Pancreas (tissue), 10 donors: ENCODE measurements at places on chromosomes 16 and 17.

DNA sequence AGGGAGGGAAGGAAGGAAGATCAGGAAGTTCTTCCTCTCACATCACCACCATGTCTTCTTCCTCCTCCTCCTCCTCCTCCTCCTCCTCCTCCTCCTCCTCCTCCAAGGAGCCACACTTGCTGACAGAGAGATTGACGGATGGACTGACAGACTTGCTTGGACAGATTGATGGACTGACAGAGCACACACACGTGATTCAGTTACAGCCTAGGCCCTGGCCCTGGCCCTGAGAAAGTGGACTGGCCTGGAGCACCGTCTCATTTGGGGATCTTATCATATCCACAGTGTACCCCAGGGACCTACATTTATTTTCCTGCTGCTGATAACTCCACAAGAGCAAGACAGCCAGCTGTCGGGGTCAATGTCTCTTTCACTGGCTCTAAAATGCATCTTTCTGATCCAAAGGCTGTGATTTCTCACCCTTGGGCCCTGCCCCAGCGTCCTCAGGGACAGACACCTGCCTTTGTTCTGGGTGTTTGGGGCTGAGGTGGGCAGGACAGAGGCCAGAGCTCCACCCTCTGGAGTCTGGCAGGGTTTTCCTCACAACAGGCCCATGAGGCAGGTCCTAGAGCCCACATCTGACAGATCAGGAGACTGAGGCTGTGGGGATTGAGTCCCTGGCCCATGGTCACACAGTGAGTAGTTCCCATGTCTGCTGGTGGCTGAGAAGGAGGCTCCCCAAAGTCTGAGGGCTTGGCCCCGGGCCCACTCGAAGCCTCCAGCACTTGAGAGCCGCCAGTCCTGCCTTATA, 2.3 kb upstream of the P2RX1 start:
- DNase-seq = no peak

DNA sequence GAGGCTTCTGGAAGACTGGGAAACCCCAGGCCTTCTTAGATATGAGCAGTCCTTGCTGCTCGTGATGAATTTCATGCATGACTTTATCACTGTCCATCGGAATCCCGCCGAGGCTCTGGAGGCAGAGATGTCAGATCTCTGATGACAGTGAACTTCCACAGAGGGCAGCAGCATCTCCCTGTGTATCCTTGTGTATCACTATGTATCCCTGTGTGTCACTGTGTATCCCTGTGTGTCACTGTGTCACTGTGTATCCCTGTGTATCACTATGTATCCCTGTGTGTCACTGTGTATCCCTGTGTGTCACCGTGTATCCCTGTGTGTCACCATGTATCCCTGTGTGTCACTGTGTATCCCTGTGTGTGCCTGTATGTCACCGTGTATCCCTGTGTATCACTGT, 160.2 kb upstream of the CHMP6 start:
- DNase-seq = no peak

GRCh38 chr17:33261820-33262219, 31.3 kb downstream of the ASIC2 start:
- DNase-seq = no peak

GRCh38 chr17:55037828-55038227, 69.3 kb downstream of the STXBP4 start:
- DNase-seq = no peak

DNA sequence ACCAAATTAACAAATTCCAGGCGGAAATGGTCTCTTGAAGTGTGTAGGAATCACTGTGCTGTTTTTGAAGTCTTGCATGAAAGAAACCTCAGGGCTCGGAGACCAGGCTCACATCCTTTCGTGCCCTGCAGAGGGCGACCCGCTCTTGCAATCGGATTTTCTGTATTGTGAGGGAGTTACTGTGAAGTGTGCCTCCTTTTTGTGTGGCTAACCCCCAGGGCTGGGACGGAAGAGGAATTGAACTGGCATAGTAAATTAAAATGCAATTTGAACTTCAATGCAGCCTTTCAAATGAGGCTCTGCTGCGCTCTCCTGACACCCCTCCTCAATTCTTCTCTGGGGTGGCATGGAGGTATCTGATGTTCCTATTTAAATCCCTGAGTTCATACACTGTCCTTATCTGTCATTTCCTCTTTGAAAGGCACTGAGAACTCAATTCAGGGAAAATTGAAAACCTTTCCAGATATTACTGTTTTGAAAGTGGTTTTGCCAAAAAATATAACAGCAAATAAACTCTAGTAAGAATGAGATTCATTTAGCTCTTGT, 51.5 kb upstream of the MGAT5B start:
- DNase-seq = no peak

GRCh38 chr17:1650731-1651558, 1.3 kb upstream of the RILP start:
- DNase-seq = no peak

GRCh38 chr16:89406277-89406888, 84.0 kb downstream of the ANKRD11 start:
- peak; percentile 40 for DNase-seq

GRCh38 chr17:30332057-30332542, 1.8 kb downstream of the TMIGD1 start:
- DNase-seq = no peak

DNA sequence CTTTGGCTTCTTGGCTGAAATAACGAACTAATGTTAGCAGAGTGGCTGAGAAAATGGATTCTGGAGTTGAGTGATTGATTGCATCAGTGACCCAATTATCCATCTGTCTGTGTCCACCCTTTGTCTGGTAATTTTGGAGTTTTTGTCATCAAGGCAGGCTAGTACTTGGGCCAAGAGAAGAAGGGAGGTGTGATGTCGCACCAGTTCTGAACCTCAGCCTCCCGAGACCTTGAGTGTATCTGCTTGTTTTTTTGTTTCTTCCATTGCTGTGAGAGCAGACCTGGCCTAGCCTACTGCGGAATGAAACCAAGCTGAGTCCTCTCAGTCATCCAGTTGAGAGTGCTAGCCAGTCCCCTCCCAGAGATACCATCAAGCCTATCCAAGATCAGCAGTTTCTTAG, 4.5 kb downstream of the ABCA8 start:
- no peak for DNase-seq

- no peak for DNase-seq
These were observed 41.4 kb downstream of the RPH3AL start for GRCh38 chr17:311119-311782.

DNA sequence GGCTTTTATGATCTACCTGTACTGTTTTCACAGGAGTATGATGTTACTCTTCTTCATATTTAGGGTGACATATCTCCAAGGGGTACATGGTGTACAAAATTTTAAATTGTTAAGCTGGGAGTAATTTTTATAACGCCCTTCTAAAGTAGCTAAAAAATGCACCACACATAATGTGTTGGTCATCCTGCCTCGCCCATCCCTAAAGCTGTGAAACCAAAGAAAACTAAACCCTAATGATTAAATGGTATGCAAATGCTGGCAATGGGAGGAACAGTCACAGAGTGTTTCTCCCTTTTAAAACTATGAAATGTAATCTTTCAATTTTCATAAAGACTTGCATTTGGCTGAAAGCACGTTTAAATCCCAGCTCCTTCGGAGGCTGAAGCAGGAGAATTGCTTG, 2.0 kb upstream of the KRT24 start:
- DNase-seq = no peak

GRCh38 chr17:74631468-74632450, 8.2 kb upstream of the CD300E start:
- DNase-seq = no peak

DNA sequence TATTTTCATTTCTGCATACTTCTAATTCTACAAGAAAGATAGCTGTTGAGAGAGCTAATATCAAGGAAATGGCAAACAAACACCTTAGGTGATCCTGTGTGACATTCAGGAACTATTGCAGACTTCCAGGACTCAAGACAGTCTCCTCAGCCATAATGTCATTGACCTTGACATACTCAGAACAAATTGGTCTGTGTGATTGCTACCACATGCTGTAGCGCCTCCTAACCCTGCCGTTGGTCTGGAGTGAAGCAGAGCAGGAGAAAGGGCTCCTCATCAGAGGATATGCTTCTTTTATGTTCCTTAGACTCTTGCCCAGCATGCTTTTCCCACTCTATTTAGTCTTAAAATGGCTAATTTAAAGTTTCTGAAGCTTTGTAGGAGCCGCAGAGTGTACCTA, 194.2 kb upstream of the TBX2 start:
- DNase-seq = no peak

DNA sequence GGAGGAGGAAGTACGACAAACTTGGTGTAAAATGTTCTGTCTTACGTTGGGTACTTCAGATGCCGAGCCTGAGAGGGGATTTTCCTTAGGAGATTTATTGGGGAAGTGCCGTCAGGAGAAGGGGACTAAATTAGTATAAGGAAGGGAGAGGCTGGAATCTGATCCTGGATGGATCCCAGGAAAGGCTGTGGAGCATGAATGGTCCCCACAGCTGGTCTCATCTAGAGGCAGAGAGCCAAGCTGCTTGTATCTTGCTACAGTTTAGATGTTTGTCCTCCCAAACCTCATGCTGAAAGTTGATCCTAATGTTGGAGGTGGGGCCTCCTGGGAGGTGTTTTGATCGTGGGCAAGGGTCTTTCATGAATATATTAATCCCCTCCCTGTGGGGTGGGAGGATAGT, 798.4 kb upstream of the EEF2KMT start:
- DNase-seq = no peak

DNA sequence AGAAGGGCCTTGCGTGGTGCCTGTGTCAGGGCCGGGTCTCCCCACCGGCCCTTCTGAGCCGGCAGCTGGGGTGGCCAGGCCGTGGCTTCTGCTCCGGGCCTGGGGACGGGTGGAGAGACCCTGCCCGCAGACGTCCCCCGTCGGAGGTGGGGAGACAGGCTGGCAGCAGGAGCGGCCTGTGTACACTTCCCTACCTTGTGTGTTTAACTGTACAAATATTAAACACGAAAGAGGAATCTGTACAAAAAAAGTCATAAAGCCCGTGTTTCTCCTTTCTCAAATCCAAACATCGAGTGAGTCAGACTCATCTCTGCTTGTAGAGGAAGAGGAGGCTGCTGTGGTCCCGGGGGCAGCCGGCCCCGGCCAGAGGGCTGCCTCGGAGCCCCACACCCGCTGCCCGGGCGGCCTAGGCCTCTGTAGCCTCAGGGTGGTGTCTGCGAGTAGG, 2.0 kb downstream of the CACNA1H start:
- no peak for DNase-seq

DNA sequence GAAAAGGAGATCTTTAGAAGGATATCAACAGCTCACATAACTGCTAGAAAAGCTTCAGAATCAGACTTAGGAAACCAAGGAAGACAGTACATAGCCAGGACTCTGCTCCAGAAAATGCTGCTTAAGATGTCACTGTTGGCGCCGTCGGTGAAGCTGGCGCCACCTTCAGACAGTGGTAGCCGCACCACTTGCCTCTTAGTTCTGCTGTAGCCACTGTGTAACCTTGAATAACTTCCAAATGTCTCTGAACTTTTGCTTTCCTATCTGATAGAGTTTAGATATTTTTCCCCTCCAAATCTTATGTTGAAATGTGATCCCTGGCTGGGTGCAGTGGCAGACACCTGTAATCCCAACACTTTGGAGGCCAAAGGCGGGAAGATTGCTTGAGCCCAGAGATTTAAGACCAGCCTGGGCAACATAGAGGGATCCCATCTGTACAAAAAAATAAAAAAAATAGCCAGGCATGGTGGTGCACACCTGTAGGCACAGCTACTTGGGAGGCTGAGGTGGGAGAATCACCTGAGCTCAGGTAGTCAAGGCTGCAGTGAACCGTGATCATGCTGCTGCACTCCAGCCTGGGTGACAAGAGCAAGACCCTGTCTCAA, 6.3 kb upstream of the USP31 start:
- DNase-seq = peak; percentile 29

GRCh38 chr16:9934723-9935508, 247.3 kb downstream of the GRIN2A start:
- no peak for DNase-seq

DNA sequence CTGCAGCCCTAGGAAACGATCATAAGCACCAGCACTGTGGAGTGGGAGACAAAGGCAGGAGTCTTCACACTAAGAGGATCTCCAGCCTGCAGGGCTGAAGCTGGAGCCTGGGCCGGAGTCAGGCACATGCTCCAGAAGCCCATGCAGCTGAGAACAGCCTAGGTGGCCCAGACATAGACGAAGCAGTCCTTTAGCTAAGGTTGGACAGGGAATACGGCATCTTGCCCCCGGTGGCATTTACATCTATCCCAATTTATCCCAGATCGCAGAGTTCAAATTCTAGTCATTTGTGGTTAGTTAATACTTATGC, 13.9 kb downstream of the TSPOAP1 start:
- DNase-seq = no peak

DNA sequence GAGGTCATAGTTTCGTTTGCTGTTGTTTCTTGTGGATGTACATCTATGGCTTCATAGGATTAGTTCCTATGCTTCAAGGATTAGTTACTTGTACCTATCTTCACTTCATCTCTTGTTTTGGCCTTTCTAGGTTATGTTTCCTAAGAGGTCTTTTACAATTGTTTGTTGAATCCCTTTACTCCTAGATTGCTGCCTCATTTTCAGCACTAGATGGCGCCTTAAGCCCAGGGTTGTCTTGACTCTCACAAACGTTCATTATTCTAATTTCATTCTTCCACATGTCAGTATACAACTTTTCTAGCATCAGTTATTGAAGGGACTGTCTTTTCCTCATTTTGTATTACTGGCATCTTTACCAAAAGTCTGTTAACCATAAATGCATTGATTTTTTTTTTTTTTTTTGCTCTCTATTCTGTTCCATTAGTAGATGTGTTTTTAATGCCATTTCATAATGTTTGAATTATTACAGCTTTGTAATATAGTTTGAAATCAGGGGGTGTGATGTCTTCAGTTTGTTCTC, 45.0 kb upstream of the NACA2 start:
- peak; percentile 33 for DNase-seq

- DNase-seq = peak; percentile 21
These were observed 857 bp downstream of the GOT2 start for GRCh38 chr16:58733248-58733670.

- no peak for DNase-seq
These were observed 23.6 kb upstream of the ATP5MC1 start for GRCh38 chr17:48868916-48869500.

GRCh38 chr17:28370035-28370743, at the start of gene VTN:
TSS of gene VTN (minus strand) at chr17:28370307. CDS start at chr17:28370203, 104 bp downstream.
- DNase-seq = peak; percentile 73

DNA sequence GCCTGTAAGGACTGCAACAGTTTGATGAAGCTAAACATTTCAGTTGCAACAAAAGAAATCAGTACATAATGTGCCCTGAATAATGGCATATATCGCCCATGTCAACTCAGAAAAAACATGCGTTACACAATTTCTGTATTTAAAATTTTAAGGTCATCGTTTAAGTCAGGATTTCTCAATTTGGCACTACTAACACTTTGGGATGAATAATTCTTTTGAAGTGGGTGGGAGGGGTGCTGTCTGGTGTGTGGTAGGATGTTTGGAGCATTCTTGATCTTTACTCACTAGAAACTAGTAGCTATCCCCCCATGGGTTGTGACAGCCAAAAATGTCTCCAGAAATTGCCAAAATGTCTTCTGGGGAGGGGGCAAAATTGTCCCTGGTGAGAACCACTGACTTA, 50.7 kb upstream of the CNTNAP4 start:
- no peak for DNase-seq

DNA sequence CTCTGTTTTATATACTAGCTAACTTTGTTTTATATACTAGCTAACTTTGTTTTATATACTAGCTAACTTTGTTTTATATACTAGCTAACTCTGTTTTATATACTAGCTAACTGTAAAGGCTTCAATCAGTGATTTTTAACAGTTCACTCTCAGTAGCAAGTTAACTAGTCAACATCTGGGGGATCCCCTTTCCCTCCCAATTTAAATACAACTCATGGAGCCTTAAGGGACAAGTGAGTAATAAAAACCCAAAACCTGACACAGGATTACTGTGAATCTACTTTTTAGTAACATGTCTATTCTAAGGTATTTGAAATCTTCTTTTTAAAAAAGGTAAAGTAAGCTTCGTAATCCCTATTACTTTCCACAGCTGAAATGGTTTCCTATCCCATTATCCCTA, 32.2 kb downstream of the FAM222B start:
- no peak for DNase-seq
